Activated T-cell treated with anti-CD3 and anti-CD28 coated beads for 24 hours (primary cell): ENCODE measurements at places on chromosomes 6 and 20.
A peak's percentile ranks its signal among the peaks of the same experiment; 100 is the strongest.

DNA sequence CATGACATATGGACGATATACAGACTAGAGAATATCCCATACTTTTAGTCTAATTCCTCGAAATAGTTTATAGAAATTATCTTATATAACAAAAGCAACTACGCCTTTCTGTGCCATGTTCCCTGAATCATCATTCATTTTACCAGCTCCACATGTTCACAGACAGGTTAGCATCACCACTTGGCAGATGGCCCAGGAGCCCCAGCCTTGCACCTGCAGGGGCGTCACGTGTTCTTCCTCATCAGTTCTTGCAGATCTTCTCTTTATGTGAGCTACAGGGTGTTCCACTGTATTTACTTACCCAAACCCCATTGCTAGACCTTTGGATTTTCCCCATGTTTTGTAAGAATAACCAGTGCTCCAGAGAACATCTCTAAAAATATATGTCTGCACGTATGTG lies 12.6 kb upstream of the BNIP5 start:
- DNase-seq: no peak

- no peak for DNase-seq
Observed at GRCh38 chr20:62742979-62743776, 34.5 kb downstream of the NTSR1 start.

DNA sequence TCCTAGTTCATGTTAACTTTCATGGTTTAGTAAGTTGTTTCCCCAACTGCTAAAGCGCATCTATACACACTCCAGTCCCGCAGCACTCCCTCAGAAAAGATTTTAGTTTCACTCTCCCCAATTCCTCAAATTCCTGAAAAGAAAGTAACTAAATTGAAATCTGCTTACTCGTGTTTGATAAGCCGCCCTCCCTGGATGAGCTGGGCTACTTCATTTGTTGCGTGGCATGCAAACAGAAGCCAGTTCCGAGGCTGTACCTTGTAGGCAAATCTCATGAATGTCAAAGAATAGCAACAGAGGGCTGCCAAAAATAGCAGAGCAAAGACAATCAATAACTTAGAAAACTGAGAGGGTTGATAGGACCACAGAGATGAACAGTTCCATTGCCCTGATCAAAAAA lies 16.9 kb downstream of the MPC1 start:
- no peak for DNase-seq

- DNase-seq: no peak
Observed at GRCh38 chr6:114051031-114051430, 80.1 kb upstream of the HDAC2 start.

DNA sequence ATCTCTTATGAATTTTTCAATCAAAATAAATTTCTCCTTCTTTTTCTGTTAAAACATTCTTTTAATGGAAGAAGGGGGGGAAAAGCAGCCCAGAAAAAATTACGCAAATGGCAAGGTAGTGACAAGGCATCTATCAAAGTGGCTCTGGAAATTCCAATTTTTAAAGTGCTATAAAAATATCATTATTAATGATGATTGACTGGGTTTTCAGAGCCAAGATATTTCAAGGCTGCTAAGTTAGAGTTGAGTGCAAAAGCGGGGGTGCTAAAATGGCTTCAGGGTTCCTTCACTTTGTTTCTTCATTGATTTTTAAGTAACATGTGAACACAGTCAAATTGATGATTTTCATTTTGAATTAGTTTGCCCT lies 171.6 kb upstream of the CITED2 start:
- no peak for DNase-seq

DNA sequence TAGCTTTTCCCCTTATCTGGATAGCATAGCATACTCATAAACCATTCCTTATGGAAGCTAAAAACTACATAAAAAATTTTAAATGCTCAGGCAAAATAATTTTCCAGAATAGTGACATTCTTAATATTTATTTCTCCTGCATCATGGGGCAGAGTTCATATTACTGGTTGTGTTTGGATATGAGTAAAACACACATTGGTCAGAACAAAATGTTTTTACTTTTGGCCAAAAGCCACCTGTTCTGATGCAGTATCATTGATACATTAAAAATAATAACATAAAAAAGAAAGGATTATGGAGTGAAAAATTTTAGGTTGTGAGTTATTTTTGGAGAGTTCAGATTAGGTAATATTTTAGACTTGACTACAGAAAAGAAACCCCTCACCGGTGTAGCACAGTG lies 33.6 kb downstream of the TRAM2 start:
- DNase-seq: no peak

GRCh38 chr20:24395151-24395550 lies 74.3 kb upstream of the SYNDIG1 start:
- DNase-seq: no peak

DNA sequence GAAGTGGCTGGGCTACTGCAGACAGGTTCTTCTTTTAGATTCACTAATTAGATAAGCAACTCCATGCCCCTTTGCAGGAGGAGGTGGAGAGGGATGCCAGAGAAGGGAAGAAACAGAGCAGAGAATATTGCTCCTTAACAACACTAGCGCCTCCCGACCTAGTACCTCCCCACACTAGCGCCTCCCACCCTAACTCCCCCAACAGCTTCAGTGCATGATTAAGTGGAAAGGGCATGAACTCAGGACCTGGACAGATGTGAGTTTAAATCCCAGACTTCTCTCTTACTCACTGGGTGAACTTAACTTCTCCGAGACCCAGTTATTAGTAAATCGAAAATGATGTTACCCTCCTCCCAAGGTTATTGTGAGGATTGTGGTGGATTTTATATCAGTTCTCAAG lies 25.7 kb downstream of the STX11 start:
- DNase-seq: no peak

DNA sequence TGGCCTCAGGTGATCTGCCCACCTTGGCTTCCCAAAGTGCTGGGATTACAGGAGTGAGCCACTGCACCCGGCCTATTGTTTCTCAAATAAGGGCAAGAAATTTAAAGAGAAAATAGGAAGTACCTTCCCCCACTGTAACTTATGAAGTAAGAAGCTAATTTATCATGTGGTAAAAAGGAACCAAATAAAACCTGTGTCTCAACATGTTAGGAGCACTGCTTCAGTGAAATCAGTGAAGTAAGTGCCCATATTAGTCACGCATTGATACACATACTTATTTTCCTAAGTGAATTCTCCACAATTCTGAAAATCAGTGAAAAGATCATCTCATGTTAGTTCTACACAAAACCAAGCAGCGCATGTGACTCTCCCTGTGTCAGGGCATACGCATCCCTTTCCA lies 14.2 kb upstream of the LPA start:
- DNase-seq: no peak

DNA sequence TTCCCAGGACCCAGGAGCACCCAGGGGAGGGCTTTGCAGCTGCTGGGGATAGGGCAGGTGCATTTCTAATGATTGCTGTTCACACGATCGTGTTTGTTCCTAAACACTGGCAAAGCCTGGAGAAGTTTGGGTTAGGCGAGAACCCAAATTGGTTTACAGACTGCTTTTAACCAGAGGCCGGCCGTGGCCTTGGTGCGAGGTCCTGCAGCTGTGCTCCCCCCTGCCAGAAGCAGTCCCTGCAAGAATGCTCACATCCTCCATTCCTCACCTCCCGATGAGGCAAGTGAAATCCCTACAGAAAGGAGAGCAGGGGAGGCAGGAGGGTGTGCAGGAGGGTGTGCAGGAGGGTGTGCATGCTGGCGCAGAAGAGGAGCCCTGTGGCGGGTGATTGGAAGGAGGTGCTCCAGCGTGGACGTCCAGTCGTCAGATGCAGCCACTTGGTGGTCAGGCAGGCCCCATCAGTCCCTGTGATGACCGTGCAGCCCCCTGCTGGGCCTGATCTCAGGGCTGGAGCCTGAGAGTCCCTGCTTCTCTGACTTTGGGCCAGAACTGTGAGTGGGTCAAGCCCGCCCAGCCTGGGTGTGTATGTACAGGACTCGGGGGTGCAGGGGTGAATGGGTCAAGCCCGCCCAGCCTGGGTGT lies 55.7 kb upstream of the FRMD1 start:
- no peak for DNase-seq

- DNase-seq: no peak
Observed at GRCh38 chr20:19918965-19919329, 98.2 kb upstream of the NAA20 start.

- DNase-seq: no peak
Observed at GRCh38 chr20:41080866-41081265, 52.2 kb downstream of the TOP1 start.

- DNase-seq: no peak
Observed at GRCh38 chr6:5471637-5472398, 210.5 kb downstream of the FARS2 start.

GRCh38 chr20:9743871-9744270 lies 95.0 kb downstream of the PAK5 start:
- DNase-seq: no peak

- DNase-seq: no peak
Observed at GRCh38 chr6:169008641-169009257, 244.9 kb downstream of the THBS2 start.

GRCh38 chr6:3812596-3812995 lies 36.6 kb upstream of the FAM50B start:
- no peak for DNase-seq

DNA sequence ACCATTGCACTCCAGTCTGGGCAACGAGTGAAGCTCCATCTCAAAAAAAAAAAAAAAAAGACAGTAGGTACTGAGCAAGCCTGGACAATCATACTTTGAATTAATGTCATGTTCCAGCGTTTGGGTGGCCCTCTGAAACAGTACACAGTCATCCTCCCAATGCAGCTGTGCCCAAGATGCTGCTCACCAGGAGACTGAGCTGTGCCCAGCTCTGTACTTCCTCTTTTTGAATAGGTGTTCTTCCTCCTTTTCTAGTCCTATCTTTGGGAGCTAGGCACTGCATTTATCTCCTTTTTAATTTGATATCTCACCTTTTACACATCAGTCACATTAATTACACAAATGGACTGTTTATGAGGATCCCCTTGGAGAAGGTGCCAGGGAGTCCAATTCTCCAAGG lies 101.5 kb downstream of the RPP40 start:
- no peak for DNase-seq

DNA sequence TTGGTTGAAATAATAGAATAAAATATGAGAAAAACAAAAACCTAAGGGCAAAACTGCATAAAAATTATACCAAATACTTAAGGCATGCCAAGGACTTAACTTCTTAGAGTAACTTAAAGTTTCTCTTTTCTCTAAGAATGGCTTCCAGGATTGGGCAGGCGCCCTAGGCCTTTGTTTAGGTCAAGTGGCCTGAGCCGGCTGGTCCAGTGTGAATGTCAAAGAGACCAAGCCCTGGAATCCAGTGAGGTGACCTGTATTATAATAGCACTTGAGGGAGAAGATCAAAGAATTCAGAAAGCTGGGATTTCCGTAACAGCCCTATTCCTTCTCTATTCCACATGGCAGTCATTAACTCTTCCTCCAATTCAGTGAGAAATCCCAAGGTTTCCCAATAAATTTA lies 6.6 kb downstream of the METTL24 start:
- no peak for DNase-seq

DNA sequence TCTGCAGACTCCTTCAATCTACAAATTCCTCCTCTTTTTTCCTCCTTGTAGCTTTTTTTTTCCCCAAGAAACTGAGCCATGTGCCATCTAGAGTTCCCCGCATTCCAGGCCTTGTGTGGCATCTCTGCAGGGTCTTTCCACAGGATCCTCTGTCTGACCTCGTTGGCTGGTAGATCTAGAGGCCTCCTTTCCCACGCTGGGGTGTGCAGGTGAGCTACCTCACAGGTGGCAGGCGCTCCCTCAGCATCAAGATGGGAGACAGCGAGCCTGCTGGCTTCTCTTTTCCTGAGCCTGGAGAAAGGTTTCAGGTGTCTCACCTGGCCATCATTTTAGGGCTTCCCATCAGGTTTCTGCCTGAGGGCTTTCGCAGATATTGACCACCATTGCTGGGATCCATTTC lies 9.6 kb upstream of the NELFCD start:
- no peak for DNase-seq

DNA sequence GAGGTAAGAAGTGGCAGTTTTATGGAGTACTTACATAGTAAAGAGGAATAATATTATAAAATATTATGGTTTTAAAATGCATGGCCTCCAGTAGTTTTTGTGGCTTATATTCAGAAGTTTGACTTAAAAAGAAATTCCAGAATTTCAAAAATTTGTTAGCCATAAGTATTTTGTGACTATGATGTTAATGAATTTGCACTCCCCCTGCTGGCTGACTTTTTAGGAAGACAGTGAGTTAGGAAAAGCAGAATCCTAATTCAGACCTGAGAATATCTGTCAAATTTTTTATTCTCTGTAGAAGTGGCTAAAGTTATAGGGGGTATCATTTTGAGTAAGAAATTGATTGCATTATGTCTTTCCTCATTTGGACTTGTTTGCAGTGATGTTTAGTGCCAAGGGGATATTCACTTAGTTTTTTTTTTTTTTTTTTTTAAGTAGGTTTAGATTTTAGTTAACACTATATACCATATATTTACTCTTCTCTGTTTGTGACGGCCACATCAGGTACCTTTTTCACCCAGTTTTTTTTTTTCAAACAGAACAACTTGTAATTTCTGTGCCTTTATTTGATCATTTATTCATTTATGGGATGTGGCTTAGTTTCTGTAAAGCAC lies 40.8 kb downstream of the ZFAND3 start:
- DNase-seq: no peak

DNA sequence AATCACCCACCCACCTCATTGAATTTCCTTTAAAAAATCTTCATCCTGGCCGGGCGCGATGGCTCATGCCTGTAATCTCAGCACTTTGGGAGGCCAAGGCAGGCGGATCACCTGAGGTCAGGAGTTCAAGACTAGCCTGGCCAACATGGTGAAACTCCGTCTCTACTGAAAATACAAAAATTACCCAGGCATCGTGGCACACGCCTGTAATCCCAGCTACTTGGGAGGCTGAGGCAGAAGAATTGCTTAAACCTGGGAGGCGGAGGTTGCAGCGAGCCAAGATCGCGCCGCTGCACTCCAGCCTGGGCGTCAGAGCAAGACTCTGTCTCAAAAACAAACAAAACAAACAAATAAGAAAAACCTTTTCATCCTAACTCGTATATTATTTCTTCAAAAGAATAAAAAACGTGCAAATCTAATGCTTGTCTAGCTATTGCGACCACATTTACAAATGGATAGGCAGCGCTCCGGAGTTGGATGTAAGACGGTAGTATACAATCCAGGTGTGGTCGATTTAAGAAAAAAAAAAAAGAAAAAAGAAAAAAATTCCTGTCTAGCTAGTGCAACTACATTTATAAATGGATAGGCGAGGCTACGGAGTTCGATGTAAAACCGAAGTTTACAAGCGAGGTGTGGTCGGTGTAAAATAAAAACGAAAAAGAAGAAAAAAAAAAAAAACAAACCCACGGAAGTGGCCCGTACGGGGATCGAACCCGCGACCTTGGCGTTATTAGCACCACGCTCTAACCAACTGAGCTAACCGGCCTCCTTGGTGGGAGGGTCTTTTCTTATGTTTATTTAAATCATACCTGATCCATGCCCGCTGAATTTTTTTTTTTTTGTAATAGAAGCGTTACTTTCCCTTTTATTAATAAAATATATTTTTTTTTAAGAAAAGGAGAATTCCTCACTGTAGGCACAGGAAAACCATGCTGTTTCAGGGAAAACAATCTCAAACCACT lies 70.7 kb upstream of the PRSS16 start:
- peak; percentile 49 for DNase-seq
